ENCODE measurements at places on chromosomes 5 and 9.

GRCh38 chr9:116543731-116544400 is 143.2 kb upstream of the TRIM32 start:
- no peak for DNase-seq

GRCh38 chr5:158928404-158928803 is 171.3 kb downstream of the EBF1 start:
- no peak for DNase-seq

DNA sequence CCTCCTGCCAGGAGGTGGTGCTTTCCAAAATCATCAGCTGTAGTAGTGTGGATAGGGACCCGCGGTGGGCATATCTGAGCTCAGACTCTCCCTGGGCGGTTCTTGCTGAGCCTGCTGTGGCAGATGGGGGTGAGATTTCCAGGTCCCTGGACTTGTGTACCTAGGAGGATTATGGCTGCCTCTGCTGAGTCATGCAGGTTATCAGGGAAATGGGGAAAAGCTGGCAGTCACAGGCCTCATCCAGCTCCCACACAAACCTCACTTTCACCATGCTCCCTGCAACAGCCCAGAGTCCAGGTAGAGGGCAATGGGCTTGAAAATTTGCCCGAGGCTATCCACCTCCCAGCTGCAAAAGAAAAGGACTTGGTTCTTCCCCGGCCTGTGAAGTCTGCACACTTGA is 23.4 kb upstream of the MAMDC2 start:
- DNase-seq: no peak

GRCh38 chr9:133125941-133126696 is 5.1 kb upstream of the RALGDS start:
- no peak for DNase-seq

- no peak for DNase-seq
These were observed 89.9 kb upstream of the FSD1L start for GRCh38 chr9:105357937-105358336.

DNA sequence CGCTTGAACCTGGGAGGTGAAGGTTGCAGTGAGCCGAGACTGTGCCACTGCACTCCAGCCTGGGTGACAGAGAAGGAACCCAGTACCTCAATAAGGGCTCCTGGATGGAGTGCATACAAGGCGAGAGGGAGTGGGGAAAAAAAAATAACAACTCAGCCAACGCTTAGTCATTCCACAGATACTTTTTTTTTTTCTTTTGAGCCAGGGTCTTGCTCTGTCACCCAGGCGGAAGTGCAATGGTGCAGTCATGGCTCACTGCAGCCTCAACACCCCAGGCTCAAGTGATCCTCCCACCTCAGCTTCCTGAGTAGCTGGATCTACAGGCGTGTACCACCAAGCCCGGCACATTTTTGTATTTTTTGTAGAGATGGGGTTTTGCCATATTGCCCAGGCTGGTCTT is 59.5 kb upstream of the GGTA1 start:
- peak; percentile 38 for DNase-seq

GRCh38 chr9:124128568-124129166 is 117.1 kb downstream of the LHX2 start:
- DNase-seq: no peak

Data from Jurkat, Clone E6-1 (cell line).